ENCODE measurements at places on chromosomes 1 and 21.

DNA sequence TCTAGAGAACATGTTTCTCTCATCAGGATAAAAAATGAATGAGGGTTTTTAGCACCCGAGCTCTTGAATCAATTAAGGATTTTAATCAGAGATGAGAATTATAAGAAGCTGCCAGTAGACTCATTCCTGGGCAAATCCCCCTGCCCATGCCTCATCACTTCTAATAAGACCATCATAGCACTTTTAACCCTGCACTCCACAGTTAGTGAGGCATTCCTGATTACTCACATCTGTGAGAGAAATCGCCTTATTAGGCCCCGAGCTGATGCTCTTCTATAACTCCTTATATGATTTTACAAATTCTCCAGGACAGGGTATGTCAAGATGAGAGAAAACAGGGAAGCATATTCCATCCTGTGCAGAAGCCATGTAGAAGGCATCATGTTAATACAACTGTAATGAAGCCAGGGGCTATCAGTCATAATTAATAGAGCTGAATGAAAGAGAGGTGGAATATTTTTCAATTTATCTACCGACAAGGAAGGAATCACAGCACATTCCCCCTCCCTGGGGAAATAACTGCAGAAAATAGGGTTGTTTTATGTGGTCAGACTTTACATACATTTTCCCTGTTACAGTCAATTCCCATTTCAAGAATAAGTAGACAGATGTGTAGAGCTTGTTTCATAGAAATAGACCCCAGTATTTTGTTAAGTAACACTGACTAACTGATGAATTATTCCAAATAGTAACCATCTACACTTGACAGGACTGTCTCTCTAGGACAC, 272.7 kb downstream of the HHIPL2 start:
- ATAC-seq = peak; percentile 71

- ATAC-seq = peak; percentile 80
These were observed at the start of gene TMEM35B for GRCh38 chr1:34984793-34985608. Gene TMEM35B (minus strand): TSS chr1:34985347. CDS start chr1:34985305, 42 bp downstream.

DNA sequence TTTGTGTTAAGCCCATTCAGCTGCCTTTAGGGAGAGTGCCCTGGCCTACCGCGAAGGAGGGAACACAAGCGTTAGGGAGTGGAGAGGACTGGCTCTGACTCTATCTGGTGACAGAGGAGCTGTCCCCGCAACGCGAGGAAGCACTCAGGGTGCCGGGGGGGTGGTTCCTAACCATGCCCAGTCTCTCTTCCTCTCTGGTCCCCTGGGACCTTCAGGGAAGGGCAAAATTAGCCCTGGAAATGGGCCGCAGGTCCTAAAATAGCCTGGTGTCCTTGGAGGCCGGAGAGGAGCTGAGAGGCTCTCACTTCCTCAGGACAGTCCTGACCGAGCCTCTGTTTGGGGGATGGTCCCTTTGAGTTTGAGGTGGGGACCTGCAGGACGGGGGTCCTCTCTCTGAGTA, 5.8 kb downstream of the SLC45A1 start:
- ATAC-seq = no peak

- no peak for ATAC-seq
These were observed 101.4 kb downstream of the TTLL7 start for GRCh38 chr1:83897516-83897915.

DNA sequence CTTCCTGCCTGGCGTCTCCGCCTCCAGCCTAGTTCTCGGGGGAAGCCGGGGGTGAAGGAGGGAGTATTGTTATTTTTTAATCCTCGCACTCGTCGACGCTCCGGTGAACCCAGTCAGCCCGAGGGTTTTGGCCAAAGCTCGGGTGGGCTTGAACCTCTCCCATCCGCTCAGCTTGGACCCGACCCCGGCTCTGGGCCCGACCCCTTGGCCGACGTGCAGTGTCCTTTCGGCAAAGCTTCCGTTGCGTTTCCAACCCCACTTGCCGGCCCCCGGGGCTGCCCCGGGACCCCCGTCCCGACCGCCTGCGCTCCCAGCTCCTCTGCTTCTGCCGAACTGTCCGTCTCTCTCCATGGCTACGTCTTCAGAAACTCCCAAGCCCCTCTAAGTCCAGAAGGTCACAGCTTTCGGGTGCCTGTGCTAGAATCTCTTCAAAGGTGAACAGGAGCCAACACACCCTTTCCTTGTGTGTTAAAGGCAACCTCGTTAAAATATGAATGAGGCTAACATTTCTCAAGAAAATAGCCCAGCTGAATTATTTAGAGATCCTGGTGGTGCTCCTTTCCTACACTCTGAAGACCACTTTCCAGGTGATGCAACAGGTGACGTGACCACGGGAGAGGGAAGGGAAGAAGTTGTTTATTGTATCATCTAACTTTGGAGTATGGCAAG, 647 bp downstream of the DESI2 start:
- no peak for ATAC-seq
